ENCODE measurements at places on chromosomes 4 and X.

DNA sequence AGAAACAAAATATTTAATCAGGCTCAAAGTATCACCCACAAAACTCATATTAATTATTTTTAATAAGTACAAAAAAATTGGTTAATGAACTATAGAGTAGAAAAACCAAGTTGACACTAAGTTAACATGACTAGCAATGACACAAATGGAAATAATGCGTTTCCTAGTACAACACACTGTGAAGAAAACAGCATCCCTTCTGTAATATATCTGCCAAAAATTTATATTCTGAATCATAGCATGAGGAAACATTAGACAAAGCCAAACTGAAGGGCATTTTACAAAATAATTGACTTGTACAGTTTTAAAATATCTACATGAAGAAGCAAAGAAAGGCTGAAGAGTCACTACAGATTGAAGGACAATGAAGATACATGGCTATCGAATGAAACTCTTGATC lies 477.6 kb upstream of the INTU start:
- DNase-seq = no peak

- DNase-seq = no peak
These were observed 122.3 kb downstream of the RS1 start for GRCh38 chrX:18549643-18550042.

GRCh38 chr4:138673053-138673452 lies 342.5 kb upstream of the NOCT start:
- no peak for DNase-seq

- no peak for DNase-seq
These were observed 20.4 kb upstream of the ATXN3L start for GRCh38 chrX:13340182-13340791.

DNA sequence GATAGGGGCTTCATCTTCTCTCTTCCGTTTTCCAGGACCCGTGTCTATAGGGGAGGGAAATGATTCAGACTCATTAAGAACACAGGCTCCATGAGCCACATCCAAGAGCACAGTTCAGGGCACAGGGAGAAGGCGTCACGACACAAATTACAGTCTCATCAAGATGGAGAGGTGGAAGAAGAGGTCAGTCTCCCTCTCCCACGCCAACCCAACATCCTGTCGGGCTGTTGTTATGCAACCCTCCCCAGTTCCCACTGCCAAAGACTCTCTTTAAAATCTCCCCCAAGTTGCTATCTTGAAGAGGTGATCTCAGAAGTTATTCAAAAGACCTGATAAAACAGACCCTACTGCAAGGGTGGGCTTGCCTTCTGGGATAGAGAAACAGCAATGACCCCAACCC lies 12.6 kb downstream of the ZMYM3 start:
- no peak for DNase-seq

- DNase-seq = no peak
These were observed 425.0 kb downstream of the FAT4 start for GRCh38 chr4:125739760-125740159.

GRCh38 chrX:105759598-105759997 lies 62.7 kb upstream of the NRK start:
- DNase-seq = no peak

DNA sequence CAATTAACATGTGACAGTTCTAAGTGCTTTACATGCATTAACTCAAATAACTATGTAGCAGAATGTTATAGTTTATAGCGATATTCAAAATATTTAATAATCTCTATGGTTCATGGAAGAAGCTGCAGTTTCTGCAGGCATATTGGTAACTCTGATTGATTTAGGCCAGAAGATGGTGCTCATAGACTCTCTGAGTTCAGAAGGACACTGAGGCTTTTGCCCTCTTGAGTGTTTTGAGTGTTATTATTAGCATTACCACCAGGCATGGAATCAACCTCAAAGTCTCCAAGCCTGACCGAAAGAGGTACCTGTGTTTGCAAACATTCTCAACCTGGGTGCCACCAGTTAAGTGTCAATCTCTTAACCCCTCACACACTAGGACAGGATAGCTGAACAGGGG lies 792.3 kb upstream of the PCDH7 start:
- no peak for DNase-seq

DNA sequence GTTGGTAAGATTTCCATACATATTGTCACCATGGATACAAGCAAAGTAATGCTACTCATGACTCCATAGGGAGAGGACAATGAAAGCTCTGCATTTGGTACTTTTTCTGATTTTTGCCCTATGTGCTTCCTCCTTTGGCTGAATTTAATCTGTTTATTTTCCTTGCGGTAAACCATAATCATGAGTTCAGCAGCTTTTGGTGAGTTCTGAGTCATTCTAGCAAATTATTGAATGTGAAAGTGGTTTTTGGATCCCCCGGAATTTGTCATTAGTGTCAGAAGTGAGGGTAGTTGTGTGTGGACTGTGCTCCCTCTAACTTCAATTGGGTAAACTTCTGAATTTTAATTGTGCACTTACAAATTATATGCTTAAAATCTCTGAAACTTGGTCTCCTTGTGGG lies 170.3 kb downstream of the MOSPD2 start:
- no peak for DNase-seq

GRCh38 chrX:100494646-100495370 lies 84.7 kb upstream of the PCDH19 start:
- no peak for DNase-seq

DNA sequence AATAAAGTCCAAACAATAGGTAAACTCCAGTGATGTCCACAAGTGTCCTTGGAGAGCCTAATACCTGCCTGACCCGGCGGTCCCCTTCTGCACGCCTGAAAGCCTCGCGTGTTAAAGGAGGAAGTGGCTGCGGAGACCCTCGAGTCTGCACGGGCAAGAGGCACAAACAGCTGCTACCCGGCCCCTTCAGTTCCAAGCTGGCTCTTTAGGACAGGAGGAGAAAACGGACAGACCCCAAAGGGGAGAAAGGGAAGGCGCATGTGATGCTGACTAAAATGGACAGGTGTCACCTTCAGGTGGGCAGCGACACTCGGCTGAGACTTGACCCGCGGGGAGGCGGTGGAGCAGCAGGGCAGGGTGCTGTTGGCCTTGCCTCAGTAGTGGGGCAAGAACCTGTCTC lies 102.7 kb upstream of the TENM3 start:
- DNase-seq = no peak

GRCh38 chr4:151021637-151022334 lies 6.7 kb upstream of the LRBA start:
- no peak for DNase-seq
